Omental fat pad (tissue), 4 donors: ENCODE measurements at places on chromosomes 6 and 20. TPM values are rescaled to one million over a fixed set of nuclear protein-coding genes. Genes with fewer than 3 reads are reported as not detected.
A peak's percentile ranks its signal among the peaks of the same experiment; 100 is the strongest.

The MDC1 gene
- total RNA-seq: 6.2 TPM

GRCh38 chr6:71444222-71444621 lies 155.6 kb downstream of the OGFRL1 start:
- no peak for DNase-seq

- no peak for DNase-seq
Observed at GRCh38 chr20:48193627-48194425, 408.5 kb upstream of the SULF2 start.

- DNase-seq: no peak
Observed at GRCh38 chr6:138734585-138734984, 39.0 kb upstream of the CCDC28A start.

- DNase-seq: no peak
Observed at GRCh38 chr20:56443654-56444540, 24.5 kb upstream of the RTF2 start.

DNA sequence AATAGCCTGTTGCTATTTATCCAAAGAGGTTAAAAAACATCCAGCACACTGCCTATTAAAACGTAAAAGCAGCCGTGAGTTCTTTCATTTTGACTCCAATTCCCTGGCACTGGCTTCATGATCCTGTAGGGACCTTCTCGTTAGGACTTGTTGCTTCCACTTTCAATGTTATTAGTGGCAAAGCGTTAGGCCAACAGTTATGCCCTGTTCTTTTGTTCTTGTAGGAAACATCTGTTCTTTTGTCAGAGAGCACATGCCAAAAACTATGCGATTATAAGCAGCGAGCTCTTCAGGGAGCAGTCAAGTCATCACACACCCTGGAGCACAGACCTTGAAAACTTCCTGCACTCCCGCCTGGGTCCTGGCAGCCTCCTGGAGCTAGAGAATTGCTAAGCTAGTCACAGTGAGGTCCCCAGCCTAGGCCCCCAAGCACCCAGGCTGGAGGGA lies 609.5 kb upstream of the ARID1B start:
- no peak for DNase-seq

DNA sequence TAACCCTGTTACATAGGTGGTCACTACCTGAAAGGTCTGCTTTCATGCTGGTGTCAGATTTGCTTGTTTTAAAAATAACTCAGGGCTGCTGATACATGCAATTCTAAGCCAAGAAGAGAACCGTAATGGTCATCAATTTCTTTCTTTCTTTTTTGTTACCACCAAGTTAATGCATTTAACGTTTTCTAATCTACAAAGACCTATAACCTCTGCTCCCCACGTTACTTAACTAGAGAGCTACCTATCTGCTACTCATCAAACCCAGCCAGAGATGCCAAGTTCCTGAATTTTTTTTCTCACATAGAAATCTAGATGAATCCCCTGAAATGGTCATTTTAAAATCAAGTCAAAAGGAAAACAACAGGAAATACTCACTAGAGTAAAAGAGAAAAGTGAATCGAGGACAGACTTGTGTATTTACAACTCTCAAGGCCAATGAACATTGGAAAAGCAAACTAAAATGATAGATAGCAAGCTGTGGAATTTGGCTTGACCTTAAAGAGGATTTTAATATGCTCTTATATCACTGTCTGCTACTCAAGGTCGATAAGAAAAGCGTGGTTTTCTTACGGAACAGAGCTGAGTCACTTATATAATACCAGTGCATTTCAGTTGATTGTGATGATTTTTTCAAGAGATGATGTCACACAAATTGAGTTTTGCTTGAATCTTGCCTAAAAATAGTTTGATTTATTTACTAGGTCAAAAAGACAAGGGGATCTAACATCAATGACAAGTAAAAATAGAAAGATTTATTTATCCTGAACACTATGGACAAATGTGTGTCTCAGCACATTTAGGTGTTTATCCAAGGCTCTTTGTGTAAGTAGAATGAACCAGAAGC lies 67.9 kb downstream of the SGK1 start:
- no peak for DNase-seq

DNA sequence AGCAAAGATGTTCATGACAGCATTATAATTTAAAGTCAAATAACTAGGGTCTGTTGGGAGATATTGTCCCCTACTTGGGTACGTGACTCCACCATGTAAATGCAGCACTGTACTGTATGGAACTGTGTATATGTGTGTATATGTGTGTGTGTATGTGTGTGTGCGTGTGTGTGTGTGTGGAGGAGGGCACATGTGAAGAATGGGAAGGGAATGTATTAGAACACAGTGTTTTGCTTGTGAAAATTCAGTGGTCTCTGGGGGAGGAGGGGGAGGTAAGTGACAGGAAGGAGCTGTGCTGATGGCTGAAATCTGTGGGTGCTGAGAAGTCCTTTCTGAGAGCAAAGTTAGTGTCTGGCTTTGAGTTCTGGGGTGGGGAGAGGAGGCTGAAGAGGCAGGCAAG lies 23.9 kb upstream of the VEGFA start:
- no peak for DNase-seq

The ALDH8A1 gene
- 7.0 TPM for total RNA-seq

DNA sequence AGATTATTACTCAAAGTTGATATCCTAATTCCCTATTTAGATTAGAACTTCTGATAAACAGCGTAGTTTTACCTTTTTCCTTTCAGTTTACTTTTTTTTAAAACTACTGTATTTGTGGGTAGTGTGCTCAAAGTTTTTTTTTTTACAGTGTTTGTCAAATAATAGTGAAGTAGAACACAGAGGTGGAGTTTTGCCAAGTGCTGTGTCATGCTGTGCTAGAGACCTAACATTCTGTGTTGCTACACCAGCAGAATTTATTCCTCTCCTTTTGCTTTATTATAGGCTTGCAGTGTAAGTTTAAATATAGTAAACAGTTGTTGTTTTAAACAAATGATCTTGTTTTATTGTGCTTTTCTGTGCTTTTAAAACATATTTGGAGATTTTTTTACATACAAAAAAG lies 125.4 kb downstream of the HIVEP1 start:
- no peak for DNase-seq

The MEI4 gene
- total RNA-seq: not detected

GRCh38 chr6:63636518-63637021 lies 968 bp downstream of the PHF3 start:
- DNase-seq: peak; percentile 71

The FERMT1 gene
- total RNA-seq: 0.84 TPM

GRCh38 chr6:130065609-130066156 lies 47.3 kb downstream of the L3MBTL3 start:
- DNase-seq: no peak

DNA sequence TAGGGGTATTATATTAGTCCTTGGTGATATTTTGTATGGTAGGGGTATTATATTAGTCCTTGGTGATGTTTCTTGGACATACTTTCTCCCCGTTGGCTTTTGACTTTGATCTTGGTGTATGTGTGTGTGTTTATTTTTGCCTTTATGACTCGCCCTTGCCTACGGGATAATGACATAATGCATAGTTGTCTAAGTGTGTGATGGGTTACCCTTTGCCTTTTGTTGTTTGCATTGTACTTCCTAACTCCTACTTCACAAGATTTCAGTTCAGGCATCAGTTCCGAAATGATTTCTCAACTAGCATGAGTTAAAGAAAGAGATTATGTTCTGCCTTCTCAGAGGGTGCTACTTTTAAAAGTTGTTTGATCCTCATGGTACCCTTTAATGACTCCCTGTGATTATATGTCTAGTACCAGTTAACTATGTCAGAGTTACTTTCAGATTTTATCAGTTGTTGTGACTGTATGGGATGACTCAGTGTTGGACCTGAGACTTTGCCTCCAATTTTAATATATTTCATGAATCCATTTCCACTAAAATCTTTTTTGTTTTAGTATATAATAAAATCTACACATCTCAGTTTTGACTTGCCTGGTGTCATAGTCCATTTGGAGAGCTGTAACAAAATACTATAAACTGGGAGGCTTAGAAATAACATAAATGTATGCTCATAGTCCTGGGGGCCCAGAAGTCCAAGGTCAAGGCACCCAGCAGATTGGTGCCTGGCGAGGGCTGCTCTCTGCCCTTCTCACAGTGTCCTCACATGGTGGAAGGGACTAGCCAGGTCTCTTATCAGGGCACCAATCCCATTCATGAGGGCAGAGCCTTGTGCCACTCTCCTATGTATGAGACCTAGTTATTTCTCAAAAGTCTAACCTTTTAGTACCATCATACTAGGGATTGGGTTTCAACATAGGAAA lies 34.1 kb downstream of the CDYL start:
- no peak for DNase-seq

The SRF gene
- 21.5 TPM for total RNA-seq

DNA sequence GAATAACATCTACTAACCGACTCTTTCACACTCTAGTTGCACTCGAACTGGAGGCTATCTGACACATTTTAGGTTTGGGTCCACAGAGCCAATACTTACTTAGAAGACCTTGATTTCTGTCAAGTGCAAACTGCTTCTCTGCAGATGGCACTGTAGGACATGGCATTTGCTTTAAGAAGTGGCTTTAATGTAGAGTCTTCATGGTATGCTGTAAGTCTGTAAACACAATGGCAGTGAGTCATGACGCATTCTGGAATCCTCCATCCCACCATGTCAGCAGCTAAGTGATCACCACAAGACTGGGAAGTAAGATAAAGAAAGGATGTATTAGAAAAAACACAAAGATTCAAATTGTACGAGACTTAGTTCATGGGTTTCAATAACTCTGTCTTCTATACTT lies 377.0 kb upstream of the NOX3 start:
- no peak for DNase-seq

DNA sequence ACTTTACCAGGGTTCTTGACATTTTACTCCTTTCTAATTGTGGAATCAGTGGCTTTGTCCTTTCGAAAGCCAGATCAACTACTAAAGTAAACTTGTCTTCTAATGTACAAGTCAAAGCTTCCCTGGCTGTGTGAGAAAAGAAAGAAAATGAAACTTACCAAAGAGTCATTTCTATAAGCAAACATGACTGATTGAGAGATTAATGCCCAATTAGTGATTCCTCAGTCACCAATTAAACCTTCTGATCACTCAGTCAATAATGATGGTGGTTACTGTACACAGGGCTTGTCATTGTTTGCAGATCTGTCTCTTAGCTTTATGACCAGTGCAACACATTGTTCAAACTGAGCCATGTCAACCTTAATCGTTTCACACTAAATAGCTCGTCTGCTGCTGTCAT lies 1168.4 kb upstream of the CITED2 start:
- no peak for DNase-seq

DNA sequence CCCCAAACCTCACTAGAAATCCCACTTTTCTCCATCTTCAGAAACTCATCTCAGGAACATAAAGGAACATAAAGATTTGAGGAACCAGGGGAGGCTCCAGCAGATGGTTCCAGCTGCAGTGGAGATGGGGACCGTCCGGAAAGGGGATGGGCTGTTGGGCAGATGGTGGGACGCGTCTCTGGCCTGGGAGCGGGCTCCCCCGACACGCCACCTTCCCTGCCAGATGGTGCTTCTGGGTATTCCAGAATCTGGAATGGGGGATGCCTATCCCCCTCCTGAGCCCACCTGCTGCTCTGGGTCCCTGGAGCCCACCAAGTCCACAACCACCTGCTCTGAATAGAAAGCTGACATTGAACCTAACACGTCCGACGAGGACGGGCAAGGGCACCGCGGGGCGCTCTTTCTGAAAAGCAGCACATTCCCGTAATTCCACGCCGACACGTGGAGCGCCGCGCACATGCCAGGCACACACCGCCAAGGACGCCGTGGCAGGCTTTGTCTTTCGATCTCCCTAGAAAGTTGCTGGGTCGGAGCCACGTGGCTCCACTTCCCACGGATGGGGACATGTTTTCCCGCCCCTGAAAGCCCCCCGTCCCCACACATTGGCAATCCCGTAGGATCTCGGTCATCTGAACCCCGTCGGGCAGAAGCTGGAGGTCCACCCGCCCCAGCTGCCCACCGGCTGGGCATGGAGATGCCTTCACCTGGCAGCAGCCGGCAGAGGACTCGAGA lies 27.3 kb downstream of the SLC2A4RG start:
- no peak for DNase-seq

The DEF6 gene
- total RNA-seq: 17.4 TPM

GRCh38 chr6:54716877-54717276 lies 129.7 kb upstream of the FAM83B start:
- no peak for DNase-seq

DNA sequence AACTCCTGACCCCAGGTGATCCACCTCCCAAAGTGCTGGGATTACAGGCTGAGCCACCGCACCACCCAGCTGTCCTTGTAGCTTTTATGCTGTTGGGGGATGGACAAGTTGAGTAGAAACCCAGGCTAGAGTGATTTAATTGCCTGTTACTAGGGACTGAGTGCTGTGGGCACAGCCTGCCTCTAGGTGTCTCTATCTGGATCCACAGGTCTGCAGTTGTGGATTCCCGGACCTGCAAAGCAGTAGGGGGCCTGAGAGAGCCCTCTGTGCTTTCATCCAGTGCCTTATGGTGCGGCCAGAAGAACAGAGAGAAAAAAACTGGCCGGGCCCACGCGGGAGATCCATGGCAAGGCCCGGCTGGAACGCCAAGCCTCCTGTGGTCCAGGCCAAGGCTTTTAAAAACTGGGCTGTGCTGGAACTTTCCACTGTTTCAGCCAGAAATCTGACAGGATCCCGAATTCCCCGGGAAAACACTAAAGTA lies 5.2 kb downstream of the SIRPA start:
- no peak for DNase-seq

DNA sequence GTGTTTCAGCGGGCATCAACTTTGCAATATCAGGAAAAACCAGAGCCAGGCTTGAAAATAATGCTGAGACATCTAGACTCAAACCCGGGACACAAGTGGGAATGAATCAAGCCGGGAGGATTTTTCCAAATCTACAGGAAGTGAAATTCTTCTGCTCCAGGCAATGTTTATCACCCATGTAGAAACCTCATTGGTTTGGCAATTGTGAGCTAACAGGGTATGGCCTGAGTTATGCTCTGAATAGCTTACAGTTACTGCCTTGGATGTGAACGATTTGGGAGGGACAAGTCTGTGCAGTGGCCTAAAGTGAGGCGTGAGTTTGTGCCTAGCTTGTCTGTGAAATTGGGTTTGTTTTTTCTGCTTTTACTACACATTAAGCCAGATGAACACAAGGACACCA lies 87.4 kb downstream of the PCSK2 start:
- no peak for DNase-seq

GRCh38 chr6:146884728-146885127 lies 286.0 kb downstream of the ADGB start:
- DNase-seq: no peak

The CLPSL1 gene
- total RNA-seq: not detected

The ARFGEF2 gene
- total RNA-seq: 35.6 TPM

- DNase-seq: no peak
Observed at GRCh38 chr20:19889011-19889953, 127.9 kb upstream of the NAA20 start.

The LGSN gene
- not detected for total RNA-seq

DNA sequence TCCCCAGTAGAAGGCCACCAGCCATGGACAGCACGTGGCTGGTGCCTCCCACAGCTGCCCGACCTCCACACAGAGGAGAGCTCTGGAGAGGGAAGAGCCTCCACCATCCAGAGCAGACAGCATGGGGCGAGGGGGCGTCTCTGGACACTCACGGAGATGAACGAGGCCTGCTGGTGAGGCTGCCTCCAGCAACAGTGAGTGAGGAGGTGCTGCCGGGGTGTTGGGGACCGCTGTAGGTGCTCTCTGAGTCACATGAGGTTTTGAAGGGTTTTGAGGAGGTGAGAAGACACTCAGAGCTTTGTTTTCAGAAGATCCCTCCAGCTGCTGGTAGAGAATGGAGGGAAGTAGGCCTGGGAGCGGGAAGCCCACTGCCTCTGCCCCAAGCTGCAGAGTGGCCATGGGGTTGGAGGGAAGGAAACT lies 65.6 kb downstream of the THBS2 start:
- DNase-seq: no peak
